ENCODE measurements at places on chromosomes 6 and 20. TPM values are rescaled to one million over a fixed set of nuclear protein-coding genes. Genes with fewer than 3 reads are reported as not detected.
A peak's percentile ranks its signal among the peaks of the same experiment; 100 is the strongest.

DNA sequence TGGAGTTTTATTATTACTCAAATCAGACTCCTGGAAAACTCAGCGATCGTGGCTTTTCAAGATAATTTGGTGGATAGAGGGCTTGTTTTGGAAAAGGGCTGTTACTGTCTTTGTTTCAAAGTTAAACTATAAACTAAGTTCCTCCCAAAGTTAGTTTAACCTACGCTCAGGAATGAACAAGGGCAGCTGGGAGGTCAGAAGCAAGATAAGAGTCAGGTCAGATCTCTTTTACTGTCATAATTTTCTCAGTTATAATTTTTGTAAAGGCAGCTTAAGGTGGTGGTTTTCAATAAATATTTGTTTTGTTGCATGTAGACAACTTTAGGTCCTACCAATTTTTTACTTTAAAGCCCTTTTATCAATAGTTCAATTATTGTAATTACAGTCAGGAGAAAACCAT, 9.2 kb upstream of the GABRR2 start:
- no peak for DNase-seq

- peak; percentile 39 for DNase-seq
Measured at GRCh38 chr20:34220561-34220960, 20.7 kb upstream of the ASIP start.

DNA sequence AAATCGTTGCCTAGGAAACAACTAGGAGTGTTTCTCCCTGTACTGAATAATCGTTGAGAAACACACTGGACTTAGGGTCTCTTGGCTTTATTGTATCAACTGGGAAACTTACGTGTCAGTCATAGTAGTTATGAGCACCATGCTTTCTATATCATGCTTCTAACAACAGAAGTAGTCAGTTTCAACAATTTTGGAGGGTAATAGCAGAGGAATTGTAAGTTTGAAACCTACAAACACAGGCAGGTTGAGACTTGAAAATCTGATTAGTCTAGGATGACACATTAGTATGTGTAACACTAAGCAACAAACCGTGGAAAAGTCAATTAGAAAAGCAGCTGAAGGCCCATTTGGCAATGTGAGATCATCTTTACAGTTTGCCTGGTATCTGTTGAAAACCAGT, 43.9 kb upstream of the FABP7 start:
- DNase-seq, result no peak

DNA sequence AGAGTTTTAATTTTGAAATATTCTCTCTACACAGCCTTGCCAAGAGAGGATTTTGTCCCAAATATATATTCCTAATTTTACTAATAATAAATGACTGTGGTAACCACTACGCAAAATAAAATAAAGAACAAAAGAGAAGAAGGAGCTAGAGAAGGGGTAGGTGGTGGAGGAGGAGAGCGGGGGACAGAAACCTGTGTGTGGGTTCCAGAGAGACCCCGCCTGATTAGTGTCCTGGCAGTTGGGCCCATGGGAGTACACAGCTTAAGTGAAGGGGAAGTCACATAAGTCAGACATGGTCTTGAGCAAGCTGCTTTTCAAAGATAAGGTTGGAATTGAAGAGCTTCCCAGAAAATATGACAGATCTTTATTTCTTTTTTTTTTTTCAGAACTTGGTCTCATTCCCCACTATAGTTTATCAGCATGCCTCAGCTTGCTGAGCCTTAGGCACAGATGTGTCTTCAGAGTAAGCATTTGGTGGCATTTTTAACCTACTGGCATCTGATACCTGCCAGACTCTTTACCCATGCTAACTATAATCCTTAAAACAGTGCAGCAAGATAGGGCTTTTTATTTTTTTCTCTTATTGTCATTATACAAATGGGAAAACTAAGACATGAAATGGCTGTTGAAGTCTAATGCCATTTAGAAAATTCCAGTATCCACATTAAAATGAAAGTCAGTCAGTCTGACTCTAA, 9.6 kb upstream of the RHAG start:
- DNase-seq, result no peak

DNA sequence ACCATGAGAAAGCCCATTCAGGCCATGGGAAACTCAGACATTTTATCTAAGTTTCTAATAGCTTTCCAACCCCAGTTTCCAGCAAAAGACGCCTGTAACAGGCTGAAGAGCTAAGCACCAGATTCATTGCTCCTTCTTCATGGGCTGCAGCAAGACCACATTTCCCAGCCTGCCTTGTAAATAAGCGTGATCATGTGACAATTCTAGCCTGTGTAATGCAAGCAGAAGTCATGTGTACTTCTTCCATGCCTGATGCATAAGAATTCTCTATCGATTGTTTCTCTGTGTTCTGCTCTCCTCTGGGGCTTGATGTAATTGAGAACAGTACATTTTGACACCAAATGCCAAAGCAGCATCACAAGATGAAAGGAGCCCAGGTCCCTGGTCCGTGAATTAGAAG, 6.8 kb downstream of the PCSK2 start:
- no peak for DNase-seq

- no peak for DNase-seq
Measured at GRCh38 chr6:22271081-22271480, 25.8 kb downstream of the PRL start.

GRCh38 chr20:59374261-59374660, 73.8 kb downstream of the EDN3 start:
- DNase-seq, result no peak

DNA sequence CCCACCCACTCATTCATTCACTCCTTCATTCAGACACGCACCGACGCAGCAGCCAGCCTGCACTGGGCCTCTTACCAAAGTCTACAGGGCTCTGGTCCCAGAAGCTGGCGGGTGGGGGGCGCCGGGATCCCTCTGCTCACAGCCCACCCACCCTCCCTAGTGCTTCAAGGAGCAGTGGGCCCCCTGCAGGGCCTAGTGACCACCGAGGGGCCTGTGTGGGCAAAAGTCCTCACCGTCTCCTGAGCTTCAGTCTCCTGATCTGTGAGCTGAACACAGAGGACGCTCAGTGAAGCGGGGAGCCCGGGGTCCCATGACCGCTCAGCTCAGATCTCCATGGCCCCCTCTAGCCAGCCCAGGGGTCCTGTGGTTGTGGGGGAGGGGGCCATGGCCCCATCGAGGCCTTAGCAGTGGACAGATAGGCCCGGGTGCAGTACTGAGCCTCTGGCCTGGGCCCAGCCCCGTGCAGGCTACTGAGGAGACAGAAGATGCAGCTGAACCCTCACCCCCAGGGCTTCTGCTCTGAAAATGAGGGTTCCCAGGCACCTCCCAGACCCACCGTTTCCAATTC, 33.4 kb upstream of the MRGBP start:
- DNase-seq, result no peak

KCNK16 gene
- polyA plus RNA-seq, result not detected

CST7 gene
- polyA plus RNA-seq, result 0.09 TPM

Data from BJ (cell line).